ENCODE measurements at places on chromosomes 7 and 10.

- no peak for DNase-seq
Measured at GRCh38 chr10:131444286-131444685, 132.8 kb upstream of the TCERG1L start.

DNA sequence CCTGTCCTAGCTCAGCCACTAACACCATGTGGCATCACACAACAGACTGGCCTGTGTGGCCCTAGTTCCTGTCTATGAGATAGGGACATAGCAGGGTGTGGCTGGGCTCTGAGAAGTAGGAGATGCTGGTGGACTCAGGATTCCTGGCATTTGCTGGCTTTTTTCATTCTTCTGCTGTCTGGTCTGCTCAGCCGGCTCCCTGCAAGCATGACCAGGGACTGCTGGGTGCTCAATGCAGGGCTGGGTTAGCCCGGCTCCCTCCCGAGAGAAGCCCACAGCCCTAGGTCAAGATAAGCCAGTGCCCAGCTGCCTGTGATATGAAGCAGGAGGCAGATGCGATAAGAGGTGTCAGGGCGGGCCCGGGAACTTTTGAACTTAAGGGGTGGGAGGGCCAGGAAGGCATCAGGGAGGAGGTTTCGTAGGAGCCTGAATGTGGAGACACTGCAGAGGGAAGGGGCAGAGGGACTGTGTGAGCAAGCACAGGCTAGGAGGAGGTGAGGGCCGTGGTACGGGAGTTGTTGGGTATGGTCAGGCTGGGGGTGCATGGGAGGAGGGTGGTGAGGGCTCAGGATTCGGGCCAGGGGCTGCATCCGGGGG is 3.5 kb downstream of the AQP1 start:
- DNase-seq: no peak

GRCh38 chr7:141431140-141431479 is 120.1 kb upstream of the AGK start:
- no peak for DNase-seq

DNA sequence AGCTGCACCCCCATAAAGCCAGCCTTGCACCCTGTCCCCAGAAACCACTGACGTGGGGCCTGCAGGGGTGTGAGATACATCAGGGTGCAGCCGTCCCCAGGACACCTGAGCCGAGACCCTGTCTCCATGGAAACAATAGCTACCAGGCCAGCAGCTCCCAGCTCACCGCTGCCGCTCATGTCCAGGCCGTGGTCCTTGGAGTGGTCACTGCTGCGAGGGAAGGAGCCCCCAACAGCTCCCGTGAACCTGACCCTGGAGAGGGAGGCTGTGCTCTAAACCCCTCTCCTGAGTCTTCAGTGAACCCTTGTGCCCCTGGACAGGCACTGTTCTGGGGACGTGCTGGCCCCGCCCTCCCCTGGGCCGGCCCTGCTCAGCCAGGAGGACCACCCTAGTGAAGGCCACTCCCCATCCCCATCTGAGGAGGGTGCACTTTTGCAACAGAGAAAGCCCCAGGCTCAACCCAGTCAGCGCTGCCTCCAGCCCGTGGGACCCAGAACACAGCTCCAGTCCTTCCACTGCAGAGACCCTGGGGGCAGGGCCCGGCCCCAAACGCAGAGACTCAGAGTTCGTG is 19.6 kb upstream of the INPP5A start:
- no peak for DNase-seq

- no peak for DNase-seq
Measured at GRCh38 chr7:1321411-1322239, 89.0 kb downstream of the UNCX start.

DNA sequence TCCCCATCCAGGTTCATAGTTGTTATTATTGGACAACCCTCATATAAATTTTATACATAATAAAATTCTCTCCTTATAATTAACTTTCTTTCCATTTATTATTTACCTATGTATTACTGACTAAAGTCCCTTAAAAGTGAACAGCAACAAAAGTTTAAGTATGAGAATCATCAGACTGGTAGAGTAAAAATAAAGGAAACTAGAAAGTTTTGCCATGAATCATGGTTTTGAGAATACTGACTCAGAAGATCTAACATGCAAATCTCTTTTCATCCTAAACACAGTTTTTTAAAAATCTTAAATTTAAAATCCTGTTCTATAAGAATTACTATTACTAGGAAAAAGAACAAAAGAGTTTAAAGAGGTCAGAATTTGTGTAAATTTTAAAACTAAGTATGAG is 32.1 kb downstream of the HERC4 start:
- no peak for DNase-seq

DNA sequence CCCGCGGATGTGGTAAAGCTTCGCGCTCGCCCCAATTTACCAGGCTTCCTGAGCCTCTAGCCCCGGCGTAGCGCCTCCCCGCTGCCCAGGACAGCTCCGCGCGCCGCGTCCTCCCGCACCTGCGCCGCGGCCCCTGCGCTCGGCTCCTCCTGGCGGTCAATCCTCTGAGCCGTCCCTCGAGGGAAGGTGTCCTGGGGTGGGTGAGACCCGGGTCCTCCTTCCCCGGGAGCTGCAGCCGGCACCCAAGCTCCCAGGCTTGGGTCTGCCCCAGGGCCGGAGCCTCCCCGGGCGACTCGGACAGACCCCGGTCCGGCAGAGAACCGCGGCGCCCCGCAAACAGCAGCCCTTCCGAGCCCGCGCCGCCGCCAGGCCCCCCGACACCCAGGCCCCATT is 512 bp downstream of the OSBPL3 start:
- DNase-seq: peak; percentile 86

All from Calu3 (cell line).